ENCODE measurements at places on chromosomes 4 and X.

- DNase-seq, result no peak
These were observed 268.1 kb downstream of the ANK2 start for GRCh38 chr4:113317523-113317922.

- DNase-seq, result no peak
These were observed 4.6 kb downstream of the GAB1 start for GRCh38 chr4:143341186-143341755.

DNA sequence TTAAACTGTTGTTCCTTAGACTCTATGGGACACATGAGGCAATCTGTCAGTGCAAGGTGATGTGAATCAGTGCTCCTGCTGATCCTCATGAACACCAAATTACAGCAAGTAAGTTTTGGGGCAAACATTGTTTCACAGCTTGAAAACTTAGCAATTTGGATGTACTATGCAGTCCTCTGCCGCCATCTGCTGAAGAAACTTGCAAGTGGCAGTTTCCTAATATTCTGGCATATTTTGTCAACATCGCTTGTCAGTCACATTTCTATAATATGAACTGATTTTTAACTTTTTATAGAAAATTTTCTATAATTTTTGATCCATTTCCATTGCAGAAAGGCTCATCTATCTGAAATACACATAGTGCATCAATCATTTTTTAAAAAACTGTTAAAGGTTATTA, 56.3 kb downstream of the ZAR1 start:
- no peak for DNase-seq

DNA sequence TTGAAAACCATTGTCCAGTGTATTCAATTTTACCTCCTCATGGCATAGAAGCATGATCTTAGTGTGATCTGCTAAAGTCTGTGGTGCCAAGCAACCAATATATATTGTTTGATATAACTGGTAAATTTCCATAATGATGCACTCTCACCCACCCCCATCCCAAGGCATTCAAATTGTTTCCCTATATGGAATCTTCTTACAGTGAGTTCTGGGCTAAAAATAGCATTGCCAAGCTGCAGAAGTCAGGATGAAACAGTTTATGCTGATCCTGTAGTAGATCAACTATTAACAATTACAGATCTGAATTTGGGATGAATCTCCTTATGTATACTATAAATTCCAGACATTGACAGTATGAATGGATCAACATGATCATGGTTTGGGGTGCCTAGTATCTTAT, 20.9 kb downstream of the FGF13 start:
- no peak for DNase-seq

GRCh38 chr4:168716406-168717129, 219.7 kb downstream of the PALLD start:
- DNase-seq, result no peak

GRCh38 chr4:73258436-73258685, 237 bp downstream of the ANKRD17 start:
- no peak for DNase-seq

- DNase-seq, result no peak
These were observed 95.7 kb downstream of the SHISA3 start for GRCh38 chr4:42492962-42493361.

GRCh38 chrX:10095698-10096432, 60.9 kb upstream of the CLCN4 start:
- no peak for DNase-seq

DNA sequence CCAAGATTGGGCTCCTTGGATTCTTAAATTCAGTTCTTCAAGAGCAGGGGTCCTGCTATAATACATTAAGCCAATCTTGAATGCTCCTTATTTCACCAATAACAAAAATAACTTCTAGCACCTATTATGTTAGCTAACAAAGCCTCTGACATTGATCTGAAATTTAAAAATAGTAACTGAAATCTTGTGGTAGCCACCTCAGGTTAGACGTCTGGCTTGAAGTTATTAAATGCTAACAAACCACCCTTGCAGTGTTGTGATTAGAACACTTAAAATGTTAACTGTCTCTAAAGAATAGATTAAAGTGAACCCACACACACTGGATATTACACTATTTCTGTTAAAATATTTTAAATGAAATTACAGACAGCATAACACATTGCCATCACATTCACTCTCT, 49.8 kb upstream of the LGI2 start:
- DNase-seq, result no peak

DNA sequence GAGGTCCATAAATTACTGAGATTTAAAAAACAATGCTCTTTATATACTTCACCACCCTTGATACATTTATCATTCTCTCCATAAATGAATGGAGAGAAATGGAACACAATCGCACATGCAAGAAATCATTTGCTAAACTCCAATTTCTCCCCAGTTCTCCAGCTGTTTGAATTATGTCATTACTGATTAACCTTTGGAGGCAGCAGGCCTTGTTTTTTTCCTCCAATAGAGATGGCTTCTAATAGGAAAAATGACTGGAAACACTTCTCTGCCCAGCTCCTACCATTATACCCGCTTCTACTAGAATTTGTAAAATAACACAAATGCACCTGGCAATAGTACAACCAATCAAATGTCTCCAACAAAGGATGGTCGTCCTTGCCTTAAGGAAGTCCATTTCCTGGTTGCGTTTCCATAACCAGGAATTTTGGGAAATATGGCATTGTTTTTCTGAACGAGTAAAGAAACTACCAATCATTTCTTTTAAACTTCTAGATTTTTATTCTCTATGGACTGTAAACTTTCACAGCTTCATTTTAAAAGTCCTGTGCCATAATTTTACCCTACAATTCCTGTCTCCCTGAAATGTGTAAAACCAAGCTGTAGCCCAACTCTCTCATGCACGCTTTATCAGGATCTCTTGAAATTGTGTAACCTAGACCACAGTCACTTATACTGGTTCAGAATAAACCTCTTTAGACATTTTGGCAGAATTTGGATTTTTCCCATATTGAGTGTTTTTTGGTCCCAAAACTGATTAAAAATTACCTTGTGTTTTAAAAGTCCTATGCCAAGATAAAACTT, 60.1 kb downstream of the APBB2 start:
- DNase-seq, result no peak

DNA sequence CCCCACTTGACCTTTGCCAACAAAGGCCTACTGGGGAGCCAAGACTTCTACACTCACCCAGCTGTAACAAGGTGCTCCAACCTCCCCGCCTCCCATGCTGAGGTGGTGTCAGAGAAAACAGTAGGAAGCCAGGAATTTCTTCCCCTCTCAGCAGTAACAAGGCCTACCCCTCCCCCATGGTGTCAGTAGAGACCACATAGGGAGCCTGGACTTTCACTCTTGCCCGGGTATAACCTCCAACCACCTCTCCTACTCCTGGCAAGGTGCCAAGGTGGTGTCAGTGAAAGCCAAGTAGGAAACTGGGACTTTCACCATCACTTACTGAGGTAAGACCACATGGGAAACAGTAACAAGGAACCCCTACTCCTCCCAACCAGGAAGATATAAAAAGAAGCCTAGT, 93.1 kb downstream of the SLC16A2 start:
- no peak for DNase-seq

- DNase-seq, result no peak
These were observed 2.1 kb downstream of the KLHL34 start for GRCh38 chrX:21655901-21656586.

DNA sequence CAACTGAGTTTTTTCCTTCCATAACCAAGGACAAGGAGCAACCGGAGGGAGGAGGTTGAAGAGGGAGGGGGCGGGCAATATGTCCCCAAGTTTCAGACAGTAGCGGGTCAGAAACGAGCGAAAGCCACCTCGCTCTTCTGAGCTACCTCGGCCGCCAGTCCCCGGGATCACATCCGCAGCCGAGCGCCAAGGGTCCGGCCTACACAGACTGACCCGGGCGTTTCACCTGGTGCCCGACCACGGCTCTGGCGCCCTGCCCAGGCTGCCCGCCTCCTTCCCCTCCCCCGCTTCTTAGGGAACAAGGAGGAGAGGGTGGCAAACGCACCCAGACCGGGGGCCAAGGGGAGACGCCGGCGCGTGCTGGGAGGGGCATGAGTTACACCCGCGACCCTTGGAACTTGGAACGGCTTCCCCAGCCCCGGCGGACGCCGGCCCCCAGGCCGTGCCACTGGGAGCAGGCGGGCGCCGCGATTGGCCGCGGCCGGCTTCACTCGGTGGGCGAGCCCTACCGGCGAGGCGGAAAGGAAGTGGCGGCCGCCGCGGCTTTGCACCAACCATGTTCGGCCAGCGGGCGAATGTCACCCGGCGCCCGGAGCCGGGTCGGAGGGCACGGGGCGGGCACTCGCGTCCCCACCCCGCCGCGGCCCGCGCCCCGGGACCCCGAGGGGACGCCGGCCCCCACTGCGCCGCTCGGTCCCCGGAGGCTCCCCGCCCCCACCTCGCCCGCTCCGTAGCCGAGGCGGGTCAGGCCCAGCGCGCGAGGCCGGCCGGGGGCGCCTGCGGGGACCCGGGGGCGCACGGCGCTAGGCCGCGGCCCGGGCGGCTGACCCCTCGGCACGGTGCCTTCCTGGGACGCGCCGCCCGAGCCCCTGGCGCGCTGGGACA, 1.5 kb downstream of the IRF2 start:
- peak; percentile 39 for DNase-seq

DNA sequence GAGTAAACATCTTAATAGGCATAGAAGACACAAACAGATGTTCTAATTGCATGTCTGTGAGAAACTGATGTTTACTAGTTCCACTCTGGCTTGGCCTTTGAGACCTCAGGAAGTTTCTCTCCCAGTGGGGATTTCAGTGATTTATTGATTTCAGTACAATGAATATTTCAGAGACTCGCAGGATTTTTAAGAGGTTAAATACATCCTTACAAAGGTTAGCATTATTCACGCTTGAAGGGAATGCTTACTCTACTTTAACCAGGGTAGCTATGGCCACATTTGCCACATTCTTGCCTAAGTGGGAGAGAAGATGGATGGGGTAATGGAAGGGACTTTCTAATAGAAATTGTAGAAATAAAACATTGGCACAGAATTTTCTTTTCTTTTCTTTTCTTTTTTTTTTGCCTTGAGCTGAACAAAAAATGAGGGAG, 480.1 kb downstream of the SPRY1 start:
- DNase-seq, result no peak

GRCh38 chr4:25345744-25346143, 31.3 kb upstream of the ANAPC4 start:
- no peak for DNase-seq

GRCh38 chr4:183966371-183966770, 61.3 kb downstream of the STOX2 start:
- no peak for DNase-seq

GRCh38 chr4:19381068-19381467, 870.6 kb upstream of the SLIT2 start:
- DNase-seq, result no peak

DNA sequence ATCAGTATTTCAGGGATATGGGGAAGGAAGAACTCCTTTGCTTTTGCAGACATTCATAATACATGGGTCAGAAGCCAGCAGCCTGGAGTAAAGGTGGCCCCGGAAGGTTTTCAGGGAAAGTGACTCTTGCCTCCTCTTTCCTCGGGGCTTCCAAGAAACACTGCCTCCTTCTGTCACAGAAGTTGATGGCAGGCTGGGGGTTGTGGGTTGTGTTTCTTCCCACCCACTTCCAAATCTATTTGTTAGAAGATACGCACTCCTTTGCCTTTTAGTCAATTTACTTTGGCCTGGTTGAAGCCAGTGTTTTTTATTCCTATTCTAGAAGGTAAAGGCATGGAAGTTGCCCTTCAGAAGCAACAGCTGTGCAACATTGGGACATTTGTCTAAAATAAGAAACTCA, 19.7 kb downstream of the KIT start:
- no peak for DNase-seq

DNA sequence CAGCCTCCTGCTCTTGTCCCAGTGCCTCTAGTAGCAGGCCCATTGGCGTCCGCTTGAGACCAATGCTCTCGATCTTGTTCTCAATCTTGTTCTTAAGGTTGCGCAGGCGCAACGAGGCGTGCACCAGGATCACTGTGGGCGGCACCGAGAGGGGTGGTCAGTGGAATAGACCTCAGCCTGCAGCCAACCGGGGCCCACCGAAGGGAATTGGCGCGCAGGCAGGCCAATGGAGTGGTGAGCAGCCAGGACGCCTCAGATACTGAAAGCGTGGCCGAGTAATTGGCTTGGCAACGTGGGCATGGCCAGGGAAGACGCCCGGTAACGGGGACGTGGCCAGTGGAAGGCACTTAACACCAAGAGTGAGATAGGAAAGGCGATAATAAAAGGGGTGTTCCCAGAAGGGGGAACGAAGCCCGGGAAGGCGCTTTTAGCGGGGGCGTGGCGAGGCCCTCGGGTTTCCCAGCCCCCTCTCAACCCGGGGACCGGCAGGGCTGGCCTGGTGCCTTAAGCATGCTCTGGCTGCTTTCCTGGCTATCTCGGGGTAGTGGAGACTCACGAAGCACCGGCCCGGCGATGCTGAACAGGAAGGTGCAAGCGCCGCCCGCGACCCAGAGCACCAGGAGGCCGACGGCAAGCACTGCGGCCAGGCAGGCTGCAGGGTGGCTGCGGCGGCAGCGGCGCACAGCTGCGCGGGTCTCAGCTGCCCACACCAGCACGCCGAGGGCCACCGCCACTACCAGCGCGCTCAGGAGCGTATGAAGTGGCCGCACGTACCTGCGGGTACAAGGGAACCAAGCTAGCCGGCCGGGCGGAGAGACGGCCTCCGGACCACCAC, 1.7 kb downstream of the PRAF2 start:
- DNase-seq, result no peak

- DNase-seq, result no peak
These were observed 23.2 kb upstream of the PTTG2 start for GRCh38 chr4:37936889-37937498.

DNA sequence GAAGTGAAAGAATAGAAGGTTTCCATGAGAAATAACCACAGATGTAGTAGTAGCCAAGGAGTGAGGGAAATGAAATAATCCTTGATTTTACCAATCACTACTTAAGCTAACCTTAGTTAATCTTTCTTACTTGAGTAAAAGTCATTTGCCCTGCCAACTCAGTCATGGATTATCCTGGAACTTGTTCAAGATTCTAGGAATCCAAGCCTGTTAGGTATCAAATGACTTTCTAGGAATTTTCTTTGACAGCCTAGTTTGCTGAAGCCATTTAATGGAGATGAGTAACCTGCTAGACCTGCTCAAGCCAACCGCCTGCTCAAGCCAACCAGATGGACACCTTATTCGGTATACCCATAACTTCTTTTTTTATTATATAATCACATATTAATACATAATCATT, 180.5 kb downstream of the KLHL13 start:
- DNase-seq, result no peak

DNA sequence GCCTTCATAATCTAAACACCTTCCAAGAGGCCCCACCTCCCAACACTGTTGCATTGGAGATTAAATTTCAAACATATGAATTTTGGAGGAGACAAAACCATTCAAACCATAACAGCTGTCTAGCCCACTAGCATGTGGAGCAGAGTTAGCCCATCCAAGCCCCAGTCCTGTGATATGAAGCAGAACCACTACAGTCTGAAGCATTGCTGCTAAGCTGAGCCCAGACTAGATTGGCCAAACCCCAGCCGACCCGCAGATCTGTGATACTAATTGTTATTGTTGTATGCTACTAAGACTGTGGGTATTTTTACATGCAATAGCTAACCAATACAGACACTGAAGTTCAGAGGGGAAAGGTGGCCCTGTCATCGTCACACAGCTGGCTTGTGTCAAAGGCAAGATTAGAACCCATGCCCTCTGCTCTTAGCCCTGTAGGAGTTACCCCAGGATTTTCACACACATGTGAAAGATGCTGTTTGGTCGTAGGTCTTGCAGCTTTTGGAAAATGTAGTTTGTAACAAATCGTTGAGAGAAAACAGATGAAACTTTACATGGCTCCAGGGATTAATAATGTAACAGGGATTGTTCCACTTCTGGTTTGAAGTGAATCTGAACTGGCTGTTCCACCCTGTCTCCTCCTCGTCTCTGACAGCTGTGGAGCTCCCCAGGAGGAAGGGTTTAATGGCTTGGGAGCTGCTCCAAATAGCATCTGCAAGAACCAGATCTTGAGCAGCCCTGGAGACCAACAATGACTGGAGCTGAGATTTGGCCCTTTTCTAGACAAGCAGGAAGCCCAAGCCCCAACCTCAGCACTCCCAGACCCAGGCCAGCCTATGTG, 517.5 kb downstream of the MID1IP1 start:
- no peak for DNase-seq

Measured in GM18507 (cell line).